Activated CD8-positive, alpha-beta memory T cell treated with anti-CD3 and anti-CD28 coated beads for 48 hours (primary cell): ENCODE measurements at places on chromosomes 5 and 9.

GRCh38 chr5:150081541-150082283, 4.6 kb downstream of the CSF1R start:
- DNase-seq = no peak

DNA sequence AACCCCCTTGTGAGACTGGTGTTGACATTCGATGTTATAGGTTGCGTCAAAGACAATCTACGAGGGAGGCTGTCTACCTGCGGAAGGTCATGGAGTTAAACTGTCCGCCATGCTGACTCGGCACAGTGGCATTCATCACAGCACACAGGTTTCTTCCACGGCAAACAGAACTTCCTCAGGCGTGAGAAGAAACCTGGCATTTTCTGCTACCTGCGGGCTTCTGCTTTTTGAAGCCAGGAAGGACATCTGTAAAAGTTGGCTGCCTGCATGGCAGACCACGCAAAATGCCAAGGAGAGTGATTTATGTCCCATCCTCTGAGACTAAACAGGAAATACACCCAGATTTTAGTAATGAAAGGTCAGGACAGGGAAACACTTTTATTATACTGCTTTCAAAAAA, 809.8 kb upstream of the NUDT12 start:
- no peak for DNase-seq

GRCh38 chr9:133994353-133995011, 2.4 kb upstream of the VAV2 start:
- peak; percentile 70 for DNase-seq

- DNase-seq = no peak
Observed at GRCh38 chr9:91245431-91246313, 116.0 kb downstream of the AUH start.

DNA sequence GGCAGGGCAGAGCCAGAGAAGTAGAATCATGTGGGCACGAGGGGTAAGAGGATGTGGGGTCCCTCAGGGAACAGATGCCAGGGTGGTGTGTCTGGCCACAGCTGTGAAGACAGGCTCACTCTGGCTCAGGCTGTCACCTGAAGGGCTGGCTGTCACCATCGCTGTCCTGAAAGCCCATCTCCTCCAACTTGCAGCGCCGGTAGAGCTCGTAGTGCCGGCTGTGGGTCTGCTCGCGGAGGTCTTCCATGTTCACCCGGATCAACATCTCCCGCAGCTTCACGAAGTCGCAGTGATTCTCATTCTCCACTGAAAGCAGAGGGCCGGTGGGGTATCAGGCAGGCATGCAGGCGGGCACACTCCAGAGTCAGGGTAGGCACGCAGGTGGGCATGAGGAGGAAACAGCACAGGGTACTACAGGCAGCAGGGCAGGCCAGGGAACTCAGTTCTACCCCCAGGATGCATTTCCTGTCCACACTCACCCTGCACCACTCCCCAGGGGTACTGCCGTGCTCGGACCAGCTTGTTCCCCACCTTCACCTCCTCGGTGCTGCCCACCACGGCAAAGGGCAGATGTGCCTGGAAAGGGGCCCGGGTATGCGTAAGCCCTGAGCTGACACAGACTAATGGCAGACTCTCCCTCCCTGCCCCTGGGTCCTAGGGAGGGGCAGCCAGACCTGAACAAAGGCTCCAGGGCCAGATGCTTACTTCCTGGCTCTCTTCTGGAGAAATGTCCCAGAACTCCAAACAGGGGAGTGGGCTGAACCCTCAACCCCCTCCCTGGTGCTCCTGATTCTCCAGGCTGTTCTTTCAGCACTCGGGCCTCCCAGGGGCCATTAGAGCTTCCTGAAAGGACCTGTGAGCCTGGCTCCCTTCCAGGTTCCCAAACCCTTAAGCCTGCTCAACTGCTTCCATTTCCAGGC, 14.4 kb downstream of the CCNI2 start:
- no peak for DNase-seq

DNA sequence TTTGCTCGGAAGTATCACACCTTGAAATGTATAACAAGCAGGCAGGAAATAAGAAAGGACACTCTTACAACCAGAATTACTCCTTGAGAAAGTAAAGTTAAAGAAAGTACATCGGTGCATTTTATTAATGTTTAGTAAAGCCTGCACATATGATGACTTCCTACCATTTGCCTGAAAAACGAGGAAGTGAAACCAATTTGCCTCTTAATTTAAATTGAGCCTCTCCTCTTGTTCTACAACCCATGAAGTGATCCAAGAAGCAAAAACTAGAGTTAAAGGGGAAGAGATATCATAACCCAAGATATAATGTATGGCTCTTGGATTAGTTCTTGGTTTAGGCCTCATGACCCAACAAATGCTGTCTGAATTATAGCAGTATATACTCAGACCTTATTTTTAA, 95.6 kb downstream of the GNAQ start:
- DNase-seq = no peak

DNA sequence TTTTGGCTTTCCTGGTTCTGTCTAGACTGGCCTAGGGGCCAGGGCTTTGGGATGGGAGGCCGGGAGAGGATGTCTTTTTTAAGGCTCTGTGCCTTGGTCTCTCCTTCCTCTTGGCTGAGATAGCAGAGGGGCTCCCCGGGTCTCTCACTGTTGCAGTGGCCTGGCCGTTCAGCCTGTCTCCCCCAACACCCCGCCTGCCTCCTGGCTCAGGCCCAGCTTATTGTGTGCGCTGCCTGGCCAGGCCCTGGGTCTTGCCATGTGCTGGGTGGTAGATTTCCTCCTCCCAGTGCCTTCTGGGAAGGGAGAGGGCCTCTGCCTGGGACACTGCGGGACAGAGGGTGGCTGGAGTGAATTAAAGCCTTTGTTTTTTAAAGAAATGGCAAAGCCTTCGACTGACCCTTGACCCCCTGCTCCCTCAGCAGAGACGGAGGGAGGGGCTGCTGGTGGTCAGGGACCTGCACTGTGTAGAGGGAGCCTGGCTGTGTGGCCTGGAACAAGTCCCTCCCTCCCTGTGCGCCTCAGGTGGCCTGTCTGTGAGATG, 11.1 kb downstream of the FPGS start:
- no peak for DNase-seq

DNA sequence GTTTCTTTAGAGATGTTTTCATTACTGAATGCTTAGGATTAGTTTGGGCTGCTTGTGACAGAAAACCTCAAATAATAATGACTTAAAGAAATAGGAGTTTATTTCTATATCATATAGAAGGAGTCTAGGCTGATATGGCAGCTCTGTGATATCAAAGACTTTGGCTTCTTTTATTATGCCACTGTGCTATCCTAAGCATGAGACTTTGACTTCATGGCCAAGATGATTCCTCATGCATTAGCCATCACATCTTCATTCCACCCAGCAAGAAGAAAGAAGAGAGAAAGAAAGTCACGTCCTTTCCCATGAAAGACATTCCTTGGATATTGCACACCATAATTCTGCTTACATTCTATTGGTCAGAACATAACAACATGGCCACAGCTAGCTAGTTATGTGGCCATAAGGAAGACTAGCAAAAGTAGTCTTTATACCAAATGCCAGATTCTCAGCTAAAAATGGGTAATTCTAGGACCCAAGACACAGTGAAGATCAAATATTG, 76.2 kb downstream of the DAPK1 start:
- no peak for DNase-seq

GRCh38 chr5:38433160-38433861, 123.1 kb downstream of the LIFR start:
- no peak for DNase-seq

DNA sequence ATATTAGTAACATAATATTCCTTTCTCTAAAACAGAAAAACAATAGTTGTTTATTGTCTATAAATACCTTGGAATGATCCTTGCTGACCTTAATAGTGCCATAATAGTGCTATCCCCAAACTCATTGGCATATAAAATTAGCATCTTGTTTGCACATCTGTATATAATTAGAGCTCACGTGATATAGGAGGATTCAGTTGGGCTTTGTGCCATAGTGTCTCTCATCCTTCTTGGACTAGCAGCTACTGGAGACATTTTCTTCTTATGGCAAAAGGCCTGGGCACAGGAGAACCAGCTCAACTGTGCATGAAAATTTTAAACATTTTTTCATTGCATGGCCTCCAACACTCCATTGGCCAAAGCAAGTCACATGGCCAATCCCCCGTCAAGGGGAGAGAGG, 342.5 kb downstream of the SPATA31D1 start:
- no peak for DNase-seq

GRCh38 chr5:9898319-9898718, 268.2 kb upstream of the TAS2R1 start:
- DNase-seq = no peak

DNA sequence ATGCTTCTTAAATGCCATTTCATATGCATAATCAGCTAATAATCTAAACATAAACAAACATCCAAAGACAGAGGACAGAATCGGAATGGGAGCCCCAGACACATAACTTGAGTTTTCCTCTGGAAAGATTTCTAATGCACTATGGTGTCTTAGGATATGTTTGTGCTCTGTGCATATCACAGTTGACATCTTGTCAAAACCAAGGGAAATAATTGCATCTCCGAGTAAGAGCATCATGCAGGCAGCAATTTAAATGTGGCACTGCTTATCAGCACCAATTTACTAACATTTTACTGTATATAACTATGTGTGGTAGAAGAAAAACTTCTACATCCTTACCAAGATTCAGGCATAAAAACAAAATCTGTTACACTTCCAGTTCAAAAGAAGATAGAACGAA, 217.9 kb downstream of the GLIS3 start:
- no peak for DNase-seq

DNA sequence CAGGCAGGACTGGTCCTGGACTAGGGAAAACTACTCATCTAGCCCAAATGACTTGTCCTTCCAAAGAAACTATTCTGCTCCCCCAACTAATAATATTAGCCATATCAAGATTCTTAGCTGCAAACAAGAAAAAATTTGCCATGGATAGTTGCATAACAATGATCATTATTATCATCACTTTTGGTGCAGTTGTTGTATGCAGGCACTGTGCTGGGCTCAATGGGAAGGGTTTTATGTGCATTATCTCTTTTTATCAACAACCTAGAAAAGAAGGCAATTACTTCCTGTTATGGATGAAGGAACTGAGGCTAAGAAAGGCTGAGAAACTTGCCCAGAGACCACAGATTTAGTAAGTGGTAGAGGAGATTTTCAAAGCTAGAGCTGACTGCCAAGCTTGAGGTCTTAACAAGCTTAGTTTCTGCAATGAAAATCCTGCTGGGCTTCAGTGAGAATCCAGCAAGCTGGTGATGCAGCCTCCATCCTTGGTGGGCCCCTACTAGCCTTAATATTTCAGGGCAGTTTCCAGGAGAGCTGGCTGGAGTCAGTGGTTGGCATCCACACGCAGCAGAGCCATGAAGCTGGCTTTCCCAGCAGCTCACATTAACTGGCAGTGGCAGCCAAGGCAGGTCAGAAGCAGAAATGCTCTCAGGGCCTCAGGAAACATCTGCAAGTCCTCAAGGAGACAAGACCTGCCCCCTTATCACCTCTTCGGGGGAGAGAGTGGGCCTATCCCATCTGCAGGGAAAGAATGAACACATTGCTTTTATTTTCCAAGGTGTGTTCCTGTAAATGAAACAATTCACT, 20.5 kb upstream of the MEGF9 start:
- no peak for DNase-seq

DNA sequence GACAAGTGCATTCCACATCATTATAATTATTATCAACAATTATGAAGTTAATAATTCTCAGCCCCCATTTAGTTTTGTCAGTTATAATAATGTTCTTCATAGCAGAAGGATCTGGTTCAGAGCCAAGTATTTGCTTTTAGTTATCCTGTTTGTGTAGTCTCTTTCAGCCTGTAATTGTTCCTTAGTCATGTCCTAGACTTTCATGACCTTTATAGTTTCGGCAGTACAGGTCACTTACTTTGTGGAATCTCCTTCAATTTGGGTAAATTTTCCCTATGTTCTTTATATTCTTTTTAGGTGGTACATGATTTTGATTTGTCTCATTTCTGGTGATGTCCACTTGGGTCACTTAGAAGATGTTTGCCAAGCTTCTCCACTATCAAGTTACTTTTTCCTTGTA, 34.3 kb downstream of the UBE2R2 start:
- no peak for DNase-seq

DNA sequence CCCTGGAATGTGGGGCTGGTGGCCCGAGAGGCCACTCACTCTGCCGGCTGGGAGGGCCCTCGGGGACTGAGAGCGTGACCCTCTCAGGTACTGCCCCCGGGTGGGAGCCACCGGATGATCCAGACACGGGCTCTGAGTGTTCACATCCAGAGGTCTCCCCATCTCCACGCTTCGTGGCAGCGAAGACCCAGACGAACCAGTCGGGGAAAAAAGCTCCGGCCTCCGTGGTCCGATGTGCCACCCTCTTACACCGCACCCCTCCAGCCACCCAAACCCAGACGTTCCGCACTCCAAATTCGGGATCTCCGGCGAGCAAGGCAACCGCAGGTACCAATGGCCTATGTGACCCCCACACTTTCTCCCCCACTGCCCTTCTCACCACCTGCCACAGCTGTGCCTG, 49.5 kb downstream of the AMBP start:
- no peak for DNase-seq

DNA sequence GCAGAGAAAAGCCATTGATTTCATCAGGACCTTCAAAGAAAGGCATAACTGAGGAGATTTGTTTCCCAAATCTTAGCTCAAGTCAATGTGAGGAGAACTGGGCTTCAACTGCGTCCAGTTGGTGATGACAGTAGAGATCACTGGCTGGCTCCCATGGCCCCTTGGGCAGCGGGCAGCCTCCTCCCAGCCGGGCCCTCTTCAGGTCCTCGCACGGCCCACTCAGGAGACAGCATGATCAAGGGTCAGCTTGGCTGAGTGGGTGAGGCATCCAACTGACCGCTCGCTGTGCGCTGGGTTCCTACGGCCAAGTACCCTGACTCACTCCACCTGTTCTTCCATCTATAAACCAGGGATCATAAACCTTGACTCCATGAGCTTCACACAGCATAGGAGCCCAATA, 274.0 kb downstream of the NSG2 start:
- no peak for DNase-seq

DNA sequence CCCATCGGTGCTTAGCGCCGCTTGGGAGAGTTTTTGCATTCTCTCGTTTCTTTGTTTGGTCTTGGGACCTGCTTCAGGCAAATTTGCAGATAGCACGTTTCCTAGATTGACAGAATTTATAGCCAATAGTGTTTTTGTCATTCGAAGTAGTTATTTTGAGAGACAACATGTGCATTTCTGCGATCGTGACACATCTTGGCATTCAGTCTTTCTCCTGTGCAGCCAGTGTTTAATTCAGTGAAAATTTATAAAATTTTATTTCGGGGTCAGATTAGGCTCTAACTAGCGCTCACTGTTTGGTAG, 830 bp downstream of the PRRC1 start:
- DNase-seq = no peak

GRCh38 chr5:76674330-76675066, 41.4 kb upstream of the F2R start:
- no peak for DNase-seq

GRCh38 chr9:129135476-129135875, 24.3 kb downstream of the PTPA start:
- DNase-seq = no peak

- DNase-seq = no peak
Observed at GRCh38 chr9:116760636-116761035, 73.5 kb downstream of the TRIM32 start.
